ENCODE measurements at places on chromosomes 1 and 21.

DNA sequence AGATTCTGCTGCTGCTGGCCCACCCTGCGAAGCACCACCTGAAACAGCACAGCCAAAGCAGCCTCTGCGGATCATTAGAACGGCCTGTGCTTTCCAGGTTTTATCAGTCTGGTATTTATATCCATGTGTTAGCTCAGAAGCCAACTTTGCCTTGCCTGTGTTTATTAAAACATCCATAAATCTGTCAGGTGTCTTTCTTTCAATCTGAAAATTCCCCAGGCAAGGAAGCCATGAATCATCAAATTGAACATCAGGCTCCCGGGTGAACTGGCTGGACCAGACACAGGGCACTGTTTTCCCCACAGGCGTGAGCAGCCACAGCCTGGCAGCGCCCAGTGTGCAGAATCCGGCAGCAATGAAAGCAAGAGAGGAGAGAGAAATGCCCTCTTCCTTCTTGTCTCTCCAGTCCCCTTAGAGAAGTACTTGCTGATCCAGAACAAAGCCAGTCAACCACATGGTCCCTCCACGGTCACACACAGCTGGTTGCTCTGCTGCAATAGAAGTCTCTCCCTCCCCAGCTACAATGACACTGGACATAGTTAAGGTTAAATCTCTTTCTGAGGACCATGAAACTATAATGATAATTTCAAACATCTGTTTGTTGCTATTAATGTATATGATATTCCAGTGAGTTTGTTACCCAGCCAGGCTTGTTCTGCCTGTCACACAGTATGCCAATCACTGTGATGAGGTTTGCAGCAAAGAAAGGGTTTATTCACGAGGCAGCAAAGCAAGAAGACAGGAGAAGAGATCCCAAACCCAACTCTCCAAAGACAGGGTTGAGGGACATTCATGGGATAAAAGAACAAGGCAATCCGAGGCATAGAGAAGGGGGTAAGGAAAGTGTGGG lies 212.1 kb upstream of the FMN2 start:
- DNase-seq = no peak

GRCh38 chr1:65195495-65196417 lies 47.8 kb downstream of the AK4 start:
- no peak for DNase-seq

DNA sequence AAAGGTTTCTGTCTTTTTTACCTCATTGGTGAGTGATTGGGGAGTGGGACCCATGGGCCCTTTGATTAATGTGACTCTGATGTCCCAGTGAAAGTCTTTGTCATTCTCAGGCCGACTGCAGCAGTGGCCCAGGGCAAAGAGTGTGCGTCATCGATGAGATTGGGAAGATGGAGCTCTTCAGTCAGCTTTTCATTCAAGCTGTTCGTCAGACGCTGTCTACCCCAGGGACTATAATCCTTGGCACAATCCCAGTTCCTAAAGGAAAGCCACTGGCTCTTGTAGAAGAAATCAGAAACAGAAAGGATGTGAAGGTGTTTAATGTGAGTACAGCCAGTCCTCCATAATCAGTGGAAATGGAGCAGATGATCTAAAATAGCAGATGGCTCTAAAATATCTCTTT lies 19.4 kb downstream of the NTPCR start:
- DNase-seq = no peak

GRCh38 chr21:36379251-36379650 lies 5.9 kb upstream of the CHAF1B start:
- DNase-seq = no peak

DNA sequence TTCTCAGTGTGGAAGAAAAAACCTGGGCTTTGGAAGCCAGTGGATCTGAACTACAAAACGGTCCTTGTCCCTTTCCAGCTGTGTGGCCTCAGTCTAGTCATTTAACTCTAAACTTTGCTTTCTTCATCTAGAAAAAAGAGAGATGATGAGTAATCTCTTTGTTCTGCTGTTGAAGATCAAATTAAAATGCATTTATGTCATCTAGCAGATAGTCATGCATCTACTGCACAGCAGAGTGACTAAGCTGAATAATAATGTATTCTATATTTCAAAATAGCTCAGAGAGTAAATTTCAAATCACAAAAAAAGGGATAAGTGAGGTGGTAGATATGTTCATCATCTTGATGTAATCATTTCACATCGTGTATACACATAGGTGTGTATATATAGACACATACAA lies 473.2 kb downstream of the DSCAM start:
- DNase-seq = no peak

DNA sequence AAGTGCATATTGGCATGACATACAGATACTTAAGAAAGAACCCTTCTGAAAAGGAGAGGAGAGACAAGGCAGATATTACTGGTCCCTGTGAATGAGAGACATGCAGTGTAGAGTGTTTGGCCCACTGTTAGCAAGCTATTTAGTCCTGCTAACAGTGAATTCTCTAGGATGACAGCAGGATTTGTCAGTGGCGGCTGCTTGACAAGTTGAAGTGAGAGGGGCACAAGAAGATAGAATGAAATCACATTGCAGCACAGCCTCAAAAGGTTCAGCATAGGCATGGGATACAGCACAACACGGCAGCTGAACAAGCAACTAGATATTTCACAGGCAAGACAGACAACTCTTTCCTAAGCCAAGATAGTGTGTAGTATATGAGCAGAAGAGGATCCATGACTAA lies 407.9 kb downstream of the PLA2G4A start:
- no peak for DNase-seq

DNA sequence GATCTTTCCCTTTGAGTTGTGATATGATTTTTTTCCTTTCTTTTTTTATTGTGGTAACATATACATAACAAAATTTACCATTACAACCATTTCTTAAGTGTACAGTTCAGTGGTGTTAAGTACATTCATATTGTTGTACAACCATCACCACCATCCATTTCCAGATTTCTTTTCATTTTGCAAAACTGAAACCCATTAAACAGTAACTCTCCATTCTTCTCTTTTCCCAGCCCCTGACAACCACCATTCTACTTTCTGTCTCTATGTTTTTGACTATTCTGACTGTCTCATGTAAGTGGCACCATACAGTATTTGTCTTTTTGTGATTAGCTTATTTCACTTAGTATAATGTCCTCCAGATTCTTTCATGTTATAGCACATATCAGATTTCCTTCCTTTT lies 30.3 kb downstream of the CEP350 start:
- no peak for DNase-seq

- no peak for DNase-seq
Observed at GRCh38 chr1:17574516-17574915, 35.0 kb downstream of the ARHGEF10L start.

DNA sequence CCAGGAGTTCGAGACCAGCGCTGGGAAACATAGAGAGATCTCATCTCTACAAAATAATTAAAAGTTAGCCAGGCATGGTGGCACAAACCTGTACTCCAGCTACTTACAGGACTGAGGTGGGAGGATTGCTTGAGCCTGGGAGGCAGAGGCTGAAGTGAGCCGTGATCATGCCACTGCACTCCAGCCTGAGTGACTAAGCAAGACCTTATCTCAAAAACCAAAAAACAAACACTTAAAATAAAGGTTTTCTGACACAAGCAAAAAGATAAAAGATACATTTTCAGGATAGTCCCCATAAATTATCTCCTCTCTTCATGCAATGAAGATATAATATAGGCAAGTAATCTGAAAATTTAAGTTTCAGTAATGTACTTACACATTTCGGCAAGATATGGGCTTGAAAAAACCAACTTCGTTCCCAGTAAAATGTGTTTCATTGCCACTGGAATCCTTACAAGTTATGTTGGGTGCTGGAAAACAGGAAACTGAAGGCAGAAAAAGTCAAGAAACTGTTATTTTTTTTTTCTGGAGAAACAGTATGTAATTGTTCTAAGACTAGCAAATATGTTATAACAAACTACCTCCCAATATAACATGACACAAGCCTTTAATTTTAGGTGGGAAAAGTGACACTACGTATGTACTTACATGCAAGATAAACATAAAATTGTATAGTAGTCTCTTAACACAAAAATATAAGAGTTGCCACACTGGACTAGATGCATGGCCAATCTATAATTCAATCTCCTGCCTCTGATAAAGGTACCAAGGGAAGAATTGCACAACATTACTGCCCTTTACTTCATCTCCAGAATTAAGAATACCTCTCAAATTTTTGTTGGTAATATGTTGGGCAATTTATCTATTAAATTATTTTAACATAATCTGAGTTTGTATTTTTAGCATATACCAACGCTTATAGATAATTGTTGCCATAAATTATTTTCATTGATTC lies 15.7 kb downstream of the TM2D1 start:
- DNase-seq = no peak

DNA sequence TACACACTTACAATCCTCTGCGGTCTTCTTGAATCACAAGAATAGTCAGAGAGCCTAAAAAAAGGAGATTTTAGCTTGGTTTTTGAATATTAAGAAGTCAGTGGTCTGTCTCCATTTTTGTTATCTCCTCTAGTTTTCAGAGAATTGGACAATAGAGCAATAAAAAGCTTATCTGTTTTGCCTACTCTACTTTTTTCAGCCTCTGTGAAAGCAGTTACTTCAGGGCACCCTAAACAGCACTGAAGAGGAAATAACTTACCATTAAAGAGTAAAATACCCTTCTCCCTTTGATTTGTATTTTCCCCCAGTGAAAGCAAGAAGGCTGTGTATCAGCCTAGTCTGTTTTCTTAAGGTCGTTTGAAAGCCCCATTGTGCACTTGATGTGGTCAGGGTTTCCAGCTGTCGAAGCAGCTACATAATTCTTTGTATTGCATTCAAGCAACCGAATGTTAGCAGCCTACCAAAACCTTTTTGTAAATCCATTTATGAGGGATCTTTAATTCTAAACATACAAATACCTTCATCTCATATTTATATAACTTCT lies 1.0 kb downstream of the NTMT2 start:
- DNase-seq = no peak

DNA sequence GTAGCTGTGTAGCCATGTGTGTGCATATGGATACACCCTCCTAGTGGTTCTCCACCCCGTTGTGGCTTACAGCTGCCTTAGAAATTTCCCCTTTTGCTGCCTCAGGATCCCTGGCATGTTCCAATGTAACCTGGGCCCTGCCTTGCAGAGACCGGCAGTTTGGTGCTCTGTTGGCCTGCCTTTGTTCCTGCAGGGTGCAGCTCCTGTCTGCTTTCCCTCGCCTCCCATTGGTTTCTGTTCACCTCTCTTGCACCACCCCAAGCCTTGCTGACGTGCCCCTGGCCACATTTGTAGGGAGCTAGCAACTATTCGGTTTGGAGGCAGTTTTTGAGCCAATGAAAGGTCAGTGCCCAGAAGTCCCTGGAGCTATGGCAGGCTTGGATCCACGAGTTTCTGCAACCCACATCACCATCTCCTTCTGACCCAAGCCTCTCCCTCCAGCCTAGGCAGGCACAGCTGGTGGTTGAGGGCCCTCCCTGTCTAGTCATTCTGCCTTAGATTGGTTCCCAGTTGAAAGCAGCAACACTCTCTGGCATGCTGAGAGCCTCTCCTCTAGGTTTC lies 54.9 kb downstream of the MAB21L3 start:
- DNase-seq = no peak

- no peak for DNase-seq
Observed at GRCh38 chr1:40699787-40700186, 8.3 kb downstream of the NFYC start.

DNA sequence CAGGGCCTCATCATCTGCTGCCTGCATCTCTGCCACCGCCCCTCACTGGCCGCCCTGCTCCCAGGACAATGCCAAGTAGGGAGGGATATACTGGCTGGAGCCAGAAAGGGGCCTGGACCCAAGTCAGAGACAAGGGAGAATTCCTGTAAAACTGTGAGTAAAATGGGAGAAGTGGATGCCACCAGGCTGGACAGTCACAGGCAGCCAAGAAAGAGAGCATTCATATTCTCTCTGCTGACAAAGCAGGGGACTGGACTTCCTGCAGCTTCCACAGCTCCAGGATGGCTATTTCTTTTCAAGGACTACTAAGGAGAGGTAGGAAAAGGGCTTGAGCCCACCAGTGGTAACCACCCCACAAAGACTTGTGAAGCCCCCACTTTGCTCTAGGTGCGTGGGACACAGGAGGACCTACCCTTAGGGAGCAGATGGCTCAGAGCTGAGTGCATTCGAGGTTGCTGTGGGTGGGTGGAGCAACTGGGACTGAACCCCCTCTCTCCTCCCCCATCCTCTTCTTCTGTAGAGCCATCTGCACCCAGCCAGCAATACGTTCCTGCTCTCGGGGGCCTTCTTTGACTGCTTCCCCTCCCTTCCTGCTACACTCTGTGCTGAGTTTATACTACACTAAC lies 57.5 kb downstream of the GLIS1 start:
- no peak for DNase-seq

GRCh38 chr1:230320804-230321203 lies 105.3 kb downstream of the PGBD5 start:
- DNase-seq = no peak

DNA sequence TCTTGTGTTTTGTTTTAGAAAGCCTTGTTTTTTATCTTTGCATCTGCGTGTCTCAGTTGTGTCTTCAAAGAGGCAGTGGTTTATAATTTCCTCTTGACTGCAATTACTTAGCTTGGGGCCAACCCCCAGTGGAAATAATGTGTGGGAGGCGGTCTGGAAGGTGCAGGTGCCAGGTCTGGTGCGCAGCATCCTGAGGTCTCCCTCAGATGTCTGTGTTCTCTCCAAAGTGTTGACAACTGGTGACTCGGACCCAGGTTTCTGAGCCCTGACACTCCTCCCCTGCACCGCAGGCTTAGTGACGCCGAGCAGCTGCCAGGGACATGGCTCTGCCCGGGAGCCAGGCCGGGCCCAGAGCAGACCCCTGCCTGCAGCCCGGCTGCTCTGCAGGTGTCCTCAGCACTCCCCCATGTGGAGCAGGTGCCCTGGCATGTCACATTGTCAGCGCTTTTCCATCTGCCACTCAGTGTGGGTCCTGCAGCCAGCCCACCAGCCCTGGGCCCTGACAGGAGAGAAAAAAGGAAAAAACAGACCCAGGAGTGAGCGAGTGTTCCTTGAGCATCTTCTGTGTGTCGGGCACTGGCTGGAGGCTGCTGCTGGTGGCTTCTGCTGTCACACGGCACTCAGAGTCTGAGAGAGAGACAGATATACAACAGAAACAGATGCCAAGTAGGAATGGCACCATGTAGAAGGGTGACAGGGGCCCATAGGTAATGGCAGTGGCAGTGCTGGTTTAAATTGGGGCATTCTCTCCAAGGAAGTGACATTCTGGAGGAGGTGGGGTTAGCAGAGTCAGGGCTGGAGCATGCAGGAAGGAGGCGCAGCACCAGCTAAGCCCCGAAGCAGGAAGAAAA lies 24.8 kb upstream of the SELENON start:
- peak; percentile 69 for DNase-seq

DNA sequence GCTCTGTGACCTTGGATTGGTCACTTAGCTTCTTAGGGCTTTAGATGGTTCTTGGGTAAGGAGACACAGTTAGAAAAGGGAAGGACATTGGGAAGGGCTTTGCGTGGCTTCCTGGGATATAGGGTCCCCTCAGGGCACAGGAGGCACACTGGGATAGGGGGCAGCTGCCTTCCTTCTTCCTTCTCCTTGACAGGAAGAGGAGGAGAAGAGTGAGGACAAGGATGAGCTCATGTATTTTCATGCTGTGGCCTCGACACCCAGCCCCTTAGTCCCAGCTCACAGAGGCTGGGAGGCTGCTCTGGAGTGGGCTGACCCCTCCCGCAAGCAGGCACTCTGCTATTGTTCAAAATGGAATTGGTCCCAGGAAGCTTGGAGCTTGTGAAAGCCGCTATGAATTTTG lies 45.7 kb upstream of the POU3F1 start:
- no peak for DNase-seq

GRCh38 chr1:51634618-51635017 lies 17.7 kb downstream of the OSBPL9 start:
- no peak for DNase-seq
